ENCODE measurements at places on chromosomes 2 and 18. TPM values are rescaled to one million over a fixed set of nuclear protein-coding genes. Genes with fewer than 3 reads are reported as not detected.

GRCh38 chr2:74544634-74545033 lies 9.1 kb downstream of the LOXL3 start:
- no peak for DNase-seq
- H3K4me1 ChIP-seq = peaks cover 14% of the 10 kb centered on the region
- no peak overlapping the region for H3K27ac ChIP-seq

GRCh38 chr18:78447211-78447610 lies 532.4 kb upstream of the SALL3 start:
- no peaks in the 10 kb centered on the region for H3K4me1 ChIP-seq
- no peak overlapping the region for H3K4me3 ChIP-seq
- H3K27me3 ChIP-seq = no peaks in the 10 kb centered on the region
- no peak for DNase-seq
- no peaks in the 10 kb centered on the region for H3K36me3 ChIP-seq
- no peak overlapping the region for H3K27ac ChIP-seq

DNA sequence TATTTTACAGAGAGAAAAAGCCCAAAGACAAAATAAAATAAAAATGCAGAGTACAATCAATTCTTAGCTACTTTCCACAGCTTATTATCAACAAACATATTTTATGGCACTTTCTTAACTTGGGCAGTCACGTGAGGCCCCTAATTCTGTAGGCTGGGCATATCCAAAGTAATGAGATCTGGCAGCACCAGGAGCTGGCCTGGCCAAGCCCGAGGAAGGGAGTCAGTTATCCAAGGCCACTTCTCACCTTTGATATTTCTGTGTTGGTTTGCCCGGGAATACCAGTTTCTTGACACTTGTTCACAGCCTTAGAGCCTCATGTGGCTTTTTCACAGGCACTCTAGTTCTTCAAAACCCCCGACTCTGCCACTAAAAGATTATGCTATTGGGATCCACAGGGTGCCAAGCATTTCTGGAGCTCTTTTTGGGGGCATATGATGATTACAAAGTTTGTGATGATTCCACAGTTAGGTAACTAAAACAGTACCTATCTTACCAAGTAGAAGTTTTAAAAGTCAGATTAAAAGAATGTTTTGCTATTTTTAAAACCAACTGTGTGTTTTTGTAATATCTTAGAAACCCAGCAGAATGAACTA lies 90.4 kb downstream of the MEP1B start:
- no peaks in the 10 kb centered on the region for H3K36me3 ChIP-seq
- no peaks in the 10 kb centered on the region for H3K27me3 ChIP-seq
- H3K27ac ChIP-seq = no peak overlapping the region
- H3K4me3 ChIP-seq = no peak overlapping the region

DNA sequence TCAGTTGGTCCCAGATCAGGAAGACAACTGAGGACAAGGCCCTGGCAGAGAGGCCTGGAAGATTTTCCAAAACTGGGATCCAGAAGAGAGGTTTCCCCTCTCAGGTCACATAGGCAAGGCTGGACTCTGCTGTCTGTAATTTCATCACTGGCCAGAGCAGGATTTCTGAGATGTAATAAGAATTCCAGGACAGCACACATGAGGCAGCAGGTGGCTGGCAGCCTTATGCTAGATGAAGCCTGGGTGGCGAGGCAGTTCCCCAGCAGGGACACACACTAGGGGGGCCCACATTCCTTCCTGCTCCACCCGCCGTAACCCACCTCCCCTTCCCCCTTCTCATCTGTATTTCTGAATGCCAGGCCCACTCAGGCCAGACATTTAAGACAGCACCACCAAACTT lies 98.6 kb downstream of the HNRNPLL start:
- no peaks in the 10 kb centered on the region for H3K27me3 ChIP-seq
- peak; percentile 41 for DNase-seq
- peaks cover 34% of the 10 kb centered on the region for H3K4me1 ChIP-seq
- no peaks in the 10 kb centered on the region for H3K36me3 ChIP-seq
- no peak overlapping the region for H3K4me3 ChIP-seq

GRCh38 chr2:128390991-128391630 lies 72.4 kb upstream of the HS6ST1 start:
- no peak overlapping the region for H3K4me3 ChIP-seq
- H3K36me3 ChIP-seq = no peaks in the 10 kb centered on the region
- no peaks in the 10 kb centered on the region for H3K27me3 ChIP-seq
- DNase-seq = no peak

Gene STEAP3
- 8.0 TPM for total RNA-seq

DNA sequence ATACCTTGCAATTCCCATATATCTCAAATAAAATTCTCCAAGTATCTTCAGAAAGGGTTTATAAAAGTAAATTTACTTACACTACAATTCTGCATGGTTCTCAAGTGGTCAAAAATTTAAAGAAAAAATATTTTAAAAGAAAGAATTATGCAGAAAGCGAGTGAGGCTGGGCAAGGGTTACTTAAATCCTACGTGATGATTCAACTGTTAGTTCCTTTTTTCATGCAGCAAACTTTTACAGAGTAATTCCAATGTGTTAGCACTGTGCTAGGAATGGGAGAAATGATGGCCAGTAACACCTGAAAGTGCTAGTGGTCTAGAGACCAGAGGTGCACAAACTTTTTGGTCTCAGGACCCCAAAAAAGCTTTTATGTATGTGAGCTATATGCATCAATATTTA lies 133.4 kb downstream of the ATAD2B start:
- no peaks in the 10 kb centered on the region for H3K36me3 ChIP-seq
- no peaks in the 10 kb centered on the region for H3K27me3 ChIP-seq
- H3K4me1 ChIP-seq = no peaks in the 10 kb centered on the region
- H3K4me3 ChIP-seq = no peak overlapping the region
- no peak for DNase-seq

GRCh38 chr2:218839430-218839829 lies 7.8 kb upstream of the PRKAG3 start:
- H3K4me1 ChIP-seq = peaks cover 14% of the 10 kb centered on the region
- no peak for DNase-seq
- no peaks in the 10 kb centered on the region for H3K27me3 ChIP-seq
- H3K27ac ChIP-seq = peak overlapping the region; percentile 1

DNA sequence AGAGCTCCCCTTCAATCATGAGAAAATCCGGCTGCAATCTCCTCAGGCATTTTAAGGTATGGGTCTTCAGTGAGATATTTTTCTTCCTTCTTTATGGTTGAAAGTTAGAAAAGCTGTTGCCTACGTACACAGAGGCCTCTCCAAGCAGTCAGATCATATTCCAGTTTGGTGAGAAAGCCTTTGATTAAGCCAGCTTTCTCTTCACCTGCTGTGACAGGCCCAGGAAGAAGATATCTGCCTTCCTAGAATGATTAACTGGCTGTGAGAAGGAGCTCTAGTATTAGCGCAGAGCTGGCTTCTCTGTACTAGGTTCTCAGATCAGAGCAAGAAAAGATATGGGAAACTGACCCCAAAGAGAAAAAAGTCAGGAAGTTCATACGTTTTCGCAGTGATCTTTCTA lies 585.0 kb upstream of the CHAC2 start:
- H3K4me3 ChIP-seq = no peak overlapping the region
- no peaks in the 10 kb centered on the region for H3K27me3 ChIP-seq
- H3K27ac ChIP-seq = no peak overlapping the region
- no peak for DNase-seq

Gene RALBP1
- 37.5 TPM for total RNA-seq

DNA sequence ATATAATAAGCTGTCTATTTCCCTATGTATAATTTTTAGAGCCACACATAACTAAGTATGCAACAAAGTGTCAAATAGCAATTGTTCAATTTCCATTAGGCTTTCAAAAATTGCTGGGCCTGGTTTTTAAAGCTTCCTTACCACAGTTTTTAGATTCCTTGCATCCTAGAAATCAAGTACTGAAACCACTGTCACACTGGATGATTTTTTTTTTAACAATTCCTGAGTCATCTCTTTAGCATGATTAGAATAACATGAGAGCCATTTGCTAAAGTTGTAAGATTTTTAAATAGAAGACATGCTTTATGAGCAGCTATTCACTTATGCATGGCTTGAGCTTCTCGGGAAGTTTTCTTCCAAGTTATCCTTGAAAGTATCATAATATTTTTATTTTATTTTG lies 319.5 kb upstream of the NXPH2 start:
- H3K27me3 ChIP-seq = no peaks in the 10 kb centered on the region
- H3K4me3 ChIP-seq = no peak overlapping the region
- DNase-seq = no peak

- no peaks in the 10 kb centered on the region for H3K36me3 ChIP-seq
- H3K4me1 ChIP-seq = peaks cover 2% of the 10 kb centered on the region
- H3K27ac ChIP-seq = no peak overlapping the region
- peak; percentile 34 for DNase-seq
Observed at GRCh38 chr2:122660786-122661634, 905.6 kb downstream of the TSN start.

DNA sequence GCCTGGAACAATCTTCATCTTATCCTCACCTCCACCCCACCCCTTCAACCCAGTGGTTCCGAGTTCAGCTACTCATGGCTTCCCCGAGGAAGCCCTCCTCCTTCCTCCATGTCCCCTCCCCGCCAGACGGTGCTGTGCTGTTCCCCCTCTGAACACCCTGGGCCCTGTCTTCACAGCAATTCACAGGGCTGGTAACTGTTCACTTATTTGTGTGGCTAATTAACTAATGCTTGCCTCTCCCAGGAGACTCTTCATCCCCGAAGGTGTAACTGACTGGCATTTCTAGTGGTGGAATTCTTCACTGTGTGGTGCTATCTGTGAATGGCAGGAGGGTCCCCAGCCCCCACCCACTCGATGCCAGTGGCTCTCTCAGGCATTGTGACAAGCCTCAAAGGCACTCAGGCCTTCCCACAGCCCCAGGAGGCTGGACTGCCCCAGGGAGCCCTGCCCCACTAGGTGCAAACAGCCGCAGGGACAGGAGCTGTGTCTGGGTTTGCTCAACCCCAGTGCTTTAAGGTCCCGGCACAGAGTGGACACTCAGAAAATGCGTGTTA lies 133.7 kb upstream of the ID2 start:
- H3K36me3 ChIP-seq = no peaks in the 10 kb centered on the region
- no peak overlapping the region for H3K27ac ChIP-seq
- H3K4me1 ChIP-seq = peaks cover 28% of the 10 kb centered on the region
- DNase-seq = no peak
- no peaks in the 10 kb centered on the region for H3K27me3 ChIP-seq

GRCh38 chr2:109467701-109468100 lies 146.1 kb downstream of the SEPTIN10 start:
- no peaks in the 10 kb centered on the region for H3K36me3 ChIP-seq
- peaks cover 49% of the 10 kb centered on the region for H3K4me1 ChIP-seq
- peak overlapping the region; percentile 45 for H3K27ac ChIP-seq
- H3K27me3 ChIP-seq = no peaks in the 10 kb centered on the region
- DNase-seq = no peak

- no peak overlapping the region for H3K27ac ChIP-seq
- no peak overlapping the region for H3K4me3 ChIP-seq
- no peak for DNase-seq
Observed at GRCh38 chr2:71154798-71155197, 24.4 kb downstream of the MPHOSPH10 start.

Gene HJURP
- 6.2 TPM for total RNA-seq

GRCh38 chr2:108922141-108922915 lies 66.7 kb downstream of the EDAR start:
- peaks cover 23% of the 10 kb centered on the region for H3K4me1 ChIP-seq
- no peak overlapping the region for H3K27ac ChIP-seq
- H3K36me3 ChIP-seq = no peaks in the 10 kb centered on the region
- DNase-seq = no peak
- peaks cover 6% of the 10 kb centered on the region for H3K27me3 ChIP-seq
